B cell (primary cell): ENCODE measurements at places on chromosomes 2 and 18. TPM values are rescaled to one million over a fixed set of nuclear protein-coding genes. Genes with fewer than 3 reads are reported as not detected.
A peak's percentile ranks its signal among the peaks of the same experiment; 100 is the strongest.

CD8A gene
- 0.49 and 0.76 TPM in 2 replicates for total RNA-seq

TFCP2L1 gene
- total RNA-seq: 0.05 TPM in 1 of 2 replicates, not detected in the other

AMER3 gene
- not detected in 2 replicates for total RNA-seq

RGPD4 gene
- not detected in 2 replicates for total RNA-seq

MEP1B gene
- not detected in 2 replicates for total RNA-seq

DNA sequence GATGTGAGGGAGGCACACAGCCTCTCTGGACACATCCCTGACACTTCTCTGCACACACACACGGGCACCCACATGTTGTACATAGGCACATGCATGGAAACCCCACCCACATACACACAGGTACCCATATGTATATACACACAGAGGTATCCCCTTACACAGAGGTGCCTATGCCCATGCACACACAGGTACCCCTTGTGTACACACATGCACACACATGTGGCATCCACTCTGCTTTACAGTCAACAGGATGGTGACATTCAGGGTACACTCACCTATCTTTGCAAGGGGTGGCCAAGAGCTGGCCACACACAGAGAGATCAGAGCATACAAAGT lies 59.5 kb downstream of the FAM168B start:
- no peak for DNase-seq

DNA sequence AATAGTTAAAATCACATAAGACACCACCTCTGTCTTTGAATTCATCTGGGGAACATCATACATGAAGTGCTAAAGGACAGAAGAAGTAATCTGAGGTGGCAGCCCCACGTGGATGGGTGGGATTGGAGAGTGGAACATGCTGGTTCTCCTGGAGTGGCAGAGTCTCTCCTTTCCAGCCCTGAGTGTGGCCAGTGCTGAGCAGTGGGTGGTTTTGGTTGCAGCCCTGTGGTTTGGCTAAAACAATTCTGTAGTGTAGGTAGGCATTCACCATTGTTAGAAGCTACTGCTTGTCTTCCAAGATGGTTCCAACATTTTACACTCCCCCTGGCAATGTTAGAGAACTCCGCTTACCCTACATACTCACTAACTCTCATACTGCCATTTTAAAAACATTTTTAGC lies 396.4 kb upstream of the MEX3C start:
- no peak for DNase-seq

- DNase-seq: no peak
Measured at GRCh38 chr18:4369705-4370104, 85.4 kb downstream of the DLGAP1 start.

DNA sequence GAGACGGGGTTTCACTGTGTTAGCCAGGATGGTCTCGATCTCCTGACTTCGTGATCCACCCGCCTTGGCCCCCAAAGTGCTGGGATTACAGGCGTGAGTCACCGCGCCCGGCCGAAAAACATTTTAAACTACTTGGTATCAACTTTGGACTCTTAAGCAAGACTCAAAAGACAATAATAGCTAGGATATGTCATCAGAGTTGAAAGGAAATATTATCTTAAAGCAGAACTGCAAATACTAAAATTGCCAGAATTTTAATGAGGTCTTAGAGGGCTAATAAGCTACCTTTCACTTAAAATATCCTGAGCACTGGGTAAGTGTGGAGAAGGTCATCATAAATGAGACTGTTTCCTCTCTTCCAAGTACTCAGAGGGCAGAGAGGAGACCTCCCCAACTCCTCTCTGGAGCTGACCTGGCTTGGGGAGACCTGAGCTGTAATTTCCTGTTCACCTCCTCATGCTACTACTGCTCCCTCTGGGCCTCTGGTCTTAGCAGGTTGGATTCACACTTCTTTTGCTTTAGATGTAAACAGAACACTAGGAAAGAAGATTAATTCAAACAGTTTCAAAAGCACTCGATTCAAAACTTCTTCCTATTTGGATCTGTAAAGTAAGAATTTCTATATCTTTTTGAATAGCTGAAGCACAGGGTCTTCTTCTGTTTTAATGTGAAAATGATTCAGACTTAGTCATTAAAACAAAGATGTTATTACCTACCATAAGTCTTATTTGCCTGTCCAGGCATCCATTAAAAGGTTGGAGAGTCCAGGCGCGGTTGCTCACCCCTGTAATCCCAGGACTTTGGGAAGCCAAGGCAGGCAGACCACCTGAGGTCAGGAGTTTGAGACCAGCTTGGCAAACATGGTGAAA lies 16.5 kb downstream of the CNRIP1 start:
- no peak for DNase-seq

GRCh38 chr2:85415980-85416650 lies 2.4 kb upstream of the SH2D6 start:
- no peak for DNase-seq

- DNase-seq: no peak
Measured at GRCh38 chr2:64226611-64227010, 82.4 kb upstream of the PELI1 start.

DNA sequence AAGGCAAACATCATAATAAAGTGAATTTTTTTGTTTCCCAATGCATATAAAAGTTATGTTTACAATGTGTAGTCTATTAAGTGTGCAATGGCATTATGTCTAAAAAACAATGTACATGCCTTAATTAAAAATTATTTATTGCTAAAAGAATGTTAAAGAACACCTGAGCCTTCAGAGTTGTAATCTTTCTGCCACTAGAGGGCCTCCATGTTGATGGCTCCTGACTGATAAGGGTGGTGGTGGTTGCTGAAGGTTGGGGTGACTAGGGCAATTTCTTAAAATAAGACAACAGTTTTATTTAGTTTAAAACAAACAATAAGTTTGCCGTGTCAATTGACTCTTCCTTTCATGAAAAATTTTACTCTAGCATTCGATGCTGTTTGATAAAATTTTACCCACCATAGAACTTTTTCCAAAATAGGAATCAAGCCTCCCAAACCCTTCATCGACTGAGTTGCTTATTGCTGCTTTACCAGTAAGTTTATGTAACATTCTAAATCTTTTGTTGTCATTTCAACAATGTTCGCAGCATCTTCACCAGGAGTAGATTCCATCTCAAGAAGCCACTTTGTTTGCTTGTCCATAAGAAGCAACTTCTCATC lies 32.3 kb downstream of the MAP3K2 start:
- peak; percentile 64 for DNase-seq

- DNase-seq: no peak
Measured at GRCh38 chr2:10370895-10371294, 68.2 kb downstream of the HPCAL1 start.

DNA sequence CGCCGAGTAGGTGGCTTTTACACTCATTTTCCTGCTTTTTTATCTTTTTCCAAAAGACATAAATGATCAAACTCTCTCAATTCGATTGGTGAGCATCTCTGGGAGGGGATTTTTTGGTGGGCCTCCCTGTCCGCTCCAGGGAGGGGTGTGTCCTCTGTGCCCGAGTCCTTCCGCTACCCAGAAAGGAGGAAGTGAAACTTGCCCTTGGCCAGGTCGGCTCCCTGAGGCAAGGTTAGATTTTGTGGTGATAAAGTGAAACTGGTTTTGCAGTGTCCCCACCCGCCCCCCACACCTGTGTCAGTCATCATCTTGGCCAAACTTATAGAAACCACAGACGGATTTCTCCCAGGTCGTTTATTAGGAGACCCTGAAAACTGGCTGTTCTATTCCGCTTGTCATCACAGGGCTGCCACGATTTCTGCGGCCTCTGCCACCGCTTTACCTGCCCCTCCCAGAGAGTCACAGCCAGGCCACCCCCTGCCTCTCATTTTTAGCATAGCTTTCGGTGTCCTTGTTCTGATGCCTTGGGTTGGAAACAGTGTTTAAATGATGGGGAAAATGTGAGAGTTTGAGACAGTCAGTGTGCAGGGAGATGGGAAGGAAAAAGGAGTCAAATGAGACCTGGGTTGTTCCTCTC lies 93.6 kb downstream of the SH3BP4 start:
- DNase-seq: peak; percentile 89
